CD4-positive, alpha-beta T cell treated with Interferon alpha-2 for 1 hour (primary cell): ENCODE measurements at places on chromosomes 5 and 9.

DNA sequence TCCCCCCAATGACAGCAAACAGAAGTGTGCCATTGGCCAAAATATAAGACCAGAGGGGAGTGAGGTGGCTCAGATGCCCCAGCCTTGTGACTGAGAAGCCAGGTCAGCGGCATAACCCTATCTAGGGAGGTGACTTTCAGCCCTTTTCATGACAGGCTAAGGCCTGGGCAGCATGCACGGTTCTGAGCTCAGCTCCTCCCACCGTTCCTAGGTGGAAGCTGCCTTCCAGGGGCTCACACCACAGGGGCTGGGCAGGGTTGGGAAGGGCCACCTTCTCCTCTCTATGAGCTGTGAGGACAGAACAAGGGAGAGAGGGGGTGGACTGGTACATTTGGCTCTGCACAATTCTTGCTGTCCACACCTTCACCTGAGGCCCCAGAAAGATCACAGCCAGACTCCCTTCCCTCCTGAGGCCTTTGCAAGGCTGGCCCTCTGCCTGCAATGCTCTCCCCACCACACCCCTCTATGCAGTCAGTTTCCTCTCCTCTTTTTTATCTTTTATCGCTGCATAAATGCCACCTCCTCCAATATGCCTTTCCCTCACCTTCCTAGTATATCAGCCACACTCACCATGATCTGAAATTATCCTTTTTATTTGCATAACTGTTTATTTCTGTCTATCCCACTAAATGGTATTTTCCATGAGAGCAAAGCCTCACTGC is 5.1 kb upstream of the EGR1 start:
- no peak for DNase-seq

DNA sequence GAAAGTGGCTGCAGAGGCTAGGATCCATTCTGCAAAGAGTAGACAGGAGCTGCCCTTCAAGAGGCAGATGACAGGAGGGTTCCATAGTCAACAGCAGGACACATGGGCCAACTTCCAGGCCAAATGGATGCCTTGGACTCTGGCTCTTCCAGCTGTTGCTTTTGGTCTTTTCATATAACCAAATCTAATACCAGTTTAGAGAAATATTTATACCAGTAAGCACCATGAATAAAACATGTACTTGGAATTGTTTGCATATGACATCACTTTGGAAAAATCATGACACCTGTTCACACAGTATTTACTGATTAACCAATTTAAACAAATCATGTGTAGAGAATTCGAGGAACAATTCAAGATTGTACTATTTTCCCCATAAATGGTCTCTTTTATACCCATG is 481.3 kb downstream of the DMRT2 start:
- DNase-seq: no peak

GRCh38 chr5:120016717-120017382 is 387.5 kb downstream of the FAM170A start:
- no peak for DNase-seq

GRCh38 chr9:87786423-87786822 is 60.5 kb downstream of the CTSL start:
- DNase-seq: no peak
